IPS DF 6.9 (cell line): ENCODE measurements at places on chromosomes 4 and X.

- DNase-seq, result no peak
These were observed 10.8 kb downstream of the CTAG1A start for GRCh38 chrX:154595559-154596249.

- DNase-seq, result no peak
These were observed 116.2 kb upstream of the KIT start for GRCh38 chr4:54541426-54542118.

GRCh38 chr4:188266386-188266785 is 127.1 kb downstream of the TRIML1 start:
- DNase-seq, result no peak

DNA sequence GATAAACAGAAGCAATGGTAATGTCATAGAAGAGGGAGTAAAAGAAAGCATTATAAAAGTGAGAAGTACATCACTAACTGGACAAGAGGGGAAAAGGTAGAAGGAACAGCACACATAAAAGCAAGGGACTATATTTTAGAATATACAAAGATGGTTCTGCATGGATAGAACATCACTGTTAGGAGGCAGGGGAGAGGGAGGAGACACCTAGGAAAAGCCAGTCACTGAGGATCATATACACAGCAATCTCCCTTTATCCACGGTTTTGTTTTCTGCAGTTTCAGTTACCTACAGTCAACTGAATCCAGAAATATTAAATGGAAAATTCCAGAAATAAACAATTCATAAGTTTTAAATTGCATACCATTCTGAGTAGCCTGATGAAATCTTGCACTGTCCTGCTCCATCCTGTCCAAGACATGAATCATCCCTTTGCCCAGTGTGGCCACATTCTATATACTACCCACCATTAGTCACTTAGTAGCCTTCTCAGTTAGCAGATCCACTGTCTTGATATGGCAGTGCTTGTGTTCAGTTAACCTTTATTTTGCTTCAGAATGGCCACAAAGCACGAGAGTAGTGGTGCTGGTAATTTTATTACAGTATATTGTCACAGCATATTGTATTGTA is 74.2 kb downstream of the PPA2 start:
- no peak for DNase-seq

- DNase-seq, result no peak
These were observed 9.8 kb upstream of the DCLK2 start for GRCh38 chr4:150068300-150068960.

GRCh38 chr4:1370321-1371124 is 23.5 kb downstream of the UVSSA start:
- DNase-seq, result no peak

DNA sequence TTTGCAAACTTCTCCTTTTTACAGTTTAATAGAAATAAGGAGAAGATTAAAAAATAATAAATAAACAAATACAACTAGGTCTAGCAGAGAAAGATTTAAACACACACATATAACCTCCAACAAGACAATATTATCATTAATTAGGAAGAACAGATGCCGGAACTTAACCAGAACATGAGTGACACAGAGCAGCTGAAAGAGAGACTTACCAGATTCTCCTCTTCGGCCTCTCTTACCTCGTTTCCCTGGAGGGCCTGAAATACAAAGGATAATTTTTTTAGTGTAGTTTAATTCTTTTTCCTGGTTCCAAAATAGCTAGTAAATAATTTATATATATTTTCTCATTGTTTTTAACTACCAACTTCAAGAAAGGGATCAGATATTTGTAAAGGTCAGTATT is 252.5 kb downstream of the COL25A1 start:
- no peak for DNase-seq

- DNase-seq, result no peak
These were observed 37.7 kb upstream of the FAT1 start for GRCh38 chr4:186761393-186761792.
